A549 treated with CpdA at 1 μM for 4 hours (cell line): ENCODE measurements at places on chromosomes 11 and 22. TPM values are rescaled to one million over a fixed set of nuclear protein-coding genes. Genes with fewer than 3 reads are reported as not detected.

Gene KRTAP5-7
- not detected in 5 replicates for total RNA-seq

Gene CCDC188
- total RNA-seq, result not detected in 5 replicates

Gene GSTT2B
- 0.28 to 0.48 TPM (median 0.40 TPM) in 4 of 5 replicates, not detected in the other for total RNA-seq

Gene JHY
- 3.1 to 4.2 TPM (median 3.4 TPM) in 5 replicates for total RNA-seq

Gene TPH1
- total RNA-seq, result 0.02 to 0.10 TPM (median 0.08 TPM) in 4 of 5 replicates, not detected in the other

Gene MMP8
- not detected in 5 replicates for total RNA-seq

Gene CDCA5
- 58.8 to 74.6 TPM (median 69.2 TPM) in 5 replicates for total RNA-seq

Gene DBX1
- not detected in 5 replicates for total RNA-seq

Gene PHOX2A
- not detected in 5 replicates for total RNA-seq

Gene CARD16
- total RNA-seq, result 0.18 TPM in 1 of 5 replicates, not detected in the others

Gene MS4A8
- not detected in 5 replicates for total RNA-seq

Gene OR8G5
- not detected in 5 replicates for total RNA-seq

Gene CABP4
- total RNA-seq, result not detected in 5 replicates

Gene SMTNL1
- not detected in 5 replicates for total RNA-seq

Gene KRTAP5-2
- not detected in 5 replicates for total RNA-seq

Gene HTR3B
- total RNA-seq, result not detected in 5 replicates

Gene SYT8
- total RNA-seq, result 0.02 to 0.23 TPM in 2 of 5 replicates, not detected in the others
